Suprapubic skin (tissue), 4 donors: ENCODE measurements at places on chromosomes 7 and 10. TPM values are rescaled to one million over a fixed set of nuclear protein-coding genes. Genes with fewer than 3 reads are reported as not detected.

Gene LRRC61
- 29.0 TPM for total RNA-seq

Gene NUTM2A
- total RNA-seq, result 1.4 TPM

Gene CRYGN
- total RNA-seq, result not detected

Gene AKR1C8
- total RNA-seq, result not detected

Gene WNT8B
- 0.34 TPM for total RNA-seq

Gene DLX5
- 39.4 TPM for total RNA-seq

Gene PLEKHS1
- total RNA-seq, result 0.32 TPM
